ENCODE measurements at places on chromosomes 3 and 15. TPM values are rescaled to one million over a fixed set of nuclear protein-coding genes. Genes with fewer than 3 reads are reported as not detected.

DNA sequence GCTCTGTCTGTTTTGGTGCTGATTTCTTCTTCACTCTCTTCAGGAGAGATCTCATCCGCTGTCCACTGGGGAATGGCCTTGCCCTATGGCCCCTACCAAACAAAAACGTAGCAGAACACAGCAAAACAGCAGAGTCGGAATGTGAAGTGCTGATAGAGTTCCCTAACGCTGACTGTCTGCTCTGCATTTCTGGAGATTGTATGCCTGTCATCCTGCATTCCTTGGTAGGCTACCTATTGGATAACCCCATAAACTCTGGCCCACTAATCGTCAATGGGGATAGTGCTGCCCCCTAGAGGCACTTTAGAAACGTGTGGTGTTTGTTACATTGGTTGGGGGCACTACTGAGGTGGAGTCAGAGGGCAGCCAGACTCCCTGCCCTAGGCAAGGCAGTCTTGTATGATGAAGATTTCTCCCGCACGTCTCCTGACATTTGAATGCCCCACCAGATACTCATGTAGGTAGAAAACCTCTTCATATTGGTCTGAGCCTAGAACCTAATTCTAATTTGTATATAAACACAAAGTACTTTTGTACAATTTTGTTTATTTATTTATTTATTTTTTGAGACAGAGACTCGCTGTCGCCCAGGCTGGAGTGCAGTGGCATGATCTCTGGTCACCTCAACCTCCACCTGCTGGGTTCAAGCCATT is 15.6 kb upstream of the MAGEF1 start:
- peak; percentile 59 for DNase-seq

DNA sequence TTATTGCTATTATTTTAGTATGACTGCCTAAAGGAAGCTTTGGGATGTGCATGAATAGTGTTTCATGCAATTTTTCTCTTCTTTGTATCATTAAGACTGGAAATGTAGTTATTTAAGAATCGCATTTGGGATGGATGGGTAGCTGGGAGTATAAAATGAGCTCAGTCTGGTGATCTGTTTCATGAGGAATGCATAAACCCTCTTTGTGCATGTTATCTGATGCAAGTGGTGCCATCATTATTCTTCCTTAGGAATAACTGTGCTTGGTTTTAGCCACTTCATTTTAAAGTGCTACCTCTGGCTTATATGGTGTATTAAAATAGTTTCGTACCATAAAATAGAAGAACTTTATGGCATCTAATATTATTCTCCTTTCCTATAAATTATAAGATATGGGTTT is 535.6 kb downstream of the GRM7 start:
- DNase-seq = no peak

DNA sequence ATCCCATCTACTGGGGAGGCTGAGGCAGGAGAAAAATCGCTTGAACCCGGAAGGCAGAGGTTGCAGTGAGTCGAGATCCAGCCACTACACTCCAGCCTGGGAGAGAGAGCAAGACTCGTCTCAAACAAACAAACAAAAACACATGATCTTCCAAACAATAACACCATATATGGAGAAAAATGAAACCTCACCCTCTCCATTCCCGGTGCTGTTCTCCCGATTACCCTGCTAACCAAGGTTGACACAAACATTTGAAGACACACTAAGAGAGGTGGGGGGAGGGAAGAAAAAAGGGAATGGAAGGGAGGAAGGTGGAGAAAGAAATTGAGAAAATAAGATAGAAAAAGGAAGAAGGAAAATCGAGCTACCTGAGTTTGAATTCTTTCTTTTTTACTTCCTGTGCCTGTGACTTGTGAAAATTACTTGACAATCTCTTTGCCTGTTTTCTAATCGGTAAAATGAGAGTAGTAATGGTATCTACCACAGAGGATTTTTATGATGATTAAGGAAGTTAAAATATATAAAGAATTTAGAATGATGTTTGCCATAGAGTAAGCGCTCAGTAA is 1.1 kb upstream of the PLSCR2 start:
- no peak for DNase-seq

DNA sequence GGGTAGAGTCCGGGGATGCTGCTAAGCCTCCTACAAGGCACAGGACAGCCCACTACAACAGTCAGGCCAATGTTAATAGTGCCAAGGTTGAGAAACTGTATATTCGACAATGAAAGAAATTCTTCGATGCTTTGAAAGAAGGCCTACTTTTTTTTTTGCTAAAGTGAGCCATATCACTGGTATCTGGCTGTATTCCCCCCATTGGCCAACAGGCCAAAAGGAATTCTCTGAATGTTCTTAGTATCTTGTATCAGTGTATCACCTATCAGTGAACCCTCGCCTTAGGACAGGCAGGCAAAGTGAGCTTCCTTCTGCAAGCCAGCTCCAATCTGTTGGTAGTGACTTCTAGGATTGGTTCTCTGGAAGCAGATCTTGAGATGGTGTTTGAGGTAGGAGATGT is 74.2 kb downstream of the SNTN start:
- DNase-seq = no peak

DNA sequence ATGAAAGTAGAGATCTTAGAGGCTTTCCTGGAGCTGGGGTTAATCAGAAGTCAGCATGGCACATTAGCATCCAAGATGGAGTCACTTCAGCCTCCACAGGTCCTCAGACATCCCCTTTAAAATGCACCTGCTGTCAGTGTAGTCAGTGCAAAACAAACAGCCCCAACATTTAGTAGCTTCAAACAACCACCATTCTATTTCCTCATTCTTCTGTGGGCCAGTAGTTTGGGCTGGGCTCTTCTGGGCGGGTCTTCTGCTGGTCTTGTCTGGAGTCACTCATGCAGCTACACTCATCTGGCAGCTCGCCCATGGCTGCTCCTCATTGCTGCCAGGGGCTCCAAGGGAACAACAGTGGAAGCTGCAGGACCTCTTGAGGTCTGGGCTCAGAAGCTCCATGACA is 99.9 kb downstream of the TLE3 start:
- no peak for DNase-seq

DNA sequence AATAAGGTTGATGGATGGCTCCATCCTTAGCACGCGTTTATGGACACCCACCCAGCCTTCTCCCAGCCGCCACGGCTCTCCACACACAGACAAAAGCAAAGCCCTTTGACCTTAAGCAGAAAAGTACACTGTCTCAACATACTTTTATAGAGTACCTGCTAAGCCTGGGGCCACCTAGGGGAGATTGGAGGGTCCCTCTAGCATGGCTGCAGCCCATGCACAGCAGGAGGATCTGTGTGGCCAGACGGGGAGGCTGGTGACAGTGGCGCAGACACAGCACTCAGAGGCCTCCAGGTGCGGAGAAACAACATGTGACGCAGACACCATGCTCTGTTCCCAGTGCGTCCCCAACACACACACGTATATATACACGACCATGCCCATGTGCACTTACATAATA is 174.9 kb downstream of the XXYLT1 start:
- no peak for DNase-seq

DNA sequence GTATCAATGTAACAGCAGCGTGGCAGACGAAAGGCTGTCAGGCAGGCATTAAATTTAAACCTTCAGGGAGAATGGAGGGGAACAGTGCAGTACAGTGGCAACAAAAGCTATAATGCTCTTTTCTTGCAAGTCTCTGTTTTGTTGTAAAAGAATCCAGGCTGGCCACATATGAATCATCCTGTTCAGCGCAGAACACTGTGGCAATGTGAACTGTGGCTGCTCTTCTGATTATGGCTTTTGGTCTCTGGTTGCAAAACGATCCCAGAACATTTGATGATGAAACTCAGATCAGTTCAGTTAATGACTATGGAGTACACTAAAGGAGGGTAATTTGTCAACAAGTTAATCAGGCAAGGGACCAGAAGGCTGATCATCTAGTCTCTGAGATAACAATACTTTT is 219.7 kb upstream of the SGO1 start:
- no peak for DNase-seq

DNA sequence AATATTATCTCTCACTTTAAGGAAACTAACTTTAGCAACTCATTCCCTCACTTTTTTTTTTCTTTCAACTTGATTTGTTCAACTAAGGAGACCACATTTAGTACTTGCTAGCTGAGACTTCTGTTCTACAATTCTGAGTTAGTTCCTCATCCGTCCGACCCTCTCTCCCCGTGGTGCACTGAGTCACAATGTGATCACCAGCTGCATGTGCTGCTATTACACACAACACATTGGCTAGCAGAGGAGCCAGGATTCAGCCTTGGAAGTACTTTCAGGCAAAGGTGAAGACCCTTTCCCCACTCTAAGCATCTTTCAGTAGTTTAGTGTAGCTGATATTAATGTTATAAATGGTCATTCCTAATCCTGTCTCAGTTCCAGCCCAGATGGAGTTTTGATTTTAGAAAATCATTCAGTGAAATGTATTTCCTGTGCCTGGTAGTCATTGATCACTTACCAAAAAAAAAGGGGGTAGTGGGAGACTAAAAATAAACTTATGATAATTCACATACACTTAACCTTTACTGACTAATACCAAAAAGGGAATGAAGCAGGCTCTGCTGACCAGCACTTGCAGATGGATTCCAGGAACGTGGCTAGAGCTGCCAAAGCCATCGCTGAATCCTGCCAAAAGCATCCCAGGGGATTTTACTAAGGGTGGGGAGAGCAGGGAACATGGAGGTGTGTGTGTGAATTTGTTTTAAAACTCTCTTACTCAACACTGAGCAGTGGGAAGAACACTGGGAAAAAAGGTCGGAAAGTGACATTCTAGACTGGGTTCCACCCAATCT is 424.8 kb downstream of the LPP start:
- DNase-seq = no peak

- DNase-seq = no peak
Observed at GRCh38 chr15:55555089-55555488, 33.1 kb downstream of the PYGO1 start.

DNA sequence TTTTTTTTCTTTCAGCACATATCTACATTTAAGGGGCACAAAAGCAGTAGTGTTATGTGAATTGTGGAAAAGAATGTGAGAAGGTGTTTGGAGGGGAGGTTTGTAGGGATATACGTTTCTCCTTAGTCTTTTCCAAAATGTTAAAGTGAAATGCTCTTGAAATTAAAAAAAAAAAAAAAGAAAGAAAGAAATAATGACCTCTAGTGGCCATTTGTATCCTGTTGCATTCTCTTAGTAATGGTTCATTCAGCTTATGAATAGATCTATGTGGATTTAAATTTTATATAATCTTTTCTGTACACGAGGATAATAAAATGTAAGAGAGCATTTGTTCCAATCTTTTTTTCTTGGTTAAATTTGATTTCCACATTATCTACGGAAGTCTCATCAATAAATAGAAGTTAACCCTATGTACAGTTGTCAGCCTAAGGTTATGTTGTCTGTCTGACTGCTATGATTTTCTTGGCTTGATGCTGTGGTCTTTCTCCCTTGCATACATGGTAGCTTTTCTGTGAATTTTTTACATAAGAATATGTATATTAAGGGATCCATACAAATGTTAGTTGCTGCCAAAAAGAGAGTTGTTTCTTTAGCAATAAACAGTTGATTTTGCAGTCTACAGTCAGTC is 1.7 kb downstream of the P2RY13 start:
- no peak for DNase-seq

GRCh38 chr3:71857956-71858355 is 73.0 kb upstream of the PROK2 start:
- no peak for DNase-seq

DNA sequence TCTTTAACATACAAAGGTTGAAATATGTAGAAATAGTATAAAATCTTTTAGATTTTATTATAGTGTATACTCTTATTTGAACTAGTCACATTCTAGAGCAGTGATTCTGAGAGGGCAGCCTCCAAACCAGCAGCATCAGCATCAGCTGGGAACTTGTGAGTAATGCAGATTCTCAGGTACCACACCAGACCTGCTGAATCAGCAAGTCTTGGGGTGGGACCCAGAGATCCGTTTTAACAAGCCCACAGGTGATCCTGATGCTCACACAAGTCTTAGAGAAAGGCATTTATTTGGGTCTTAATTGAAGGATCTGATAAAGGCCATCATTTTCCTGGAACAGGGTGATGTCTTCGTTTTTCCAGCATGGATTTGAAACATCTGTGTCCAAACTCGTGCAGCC is 159.0 kb upstream of the NUDT16 start:
- DNase-seq = no peak

Gene AGBL1
- not detected for total RNA-seq

Gene TRANK1
- total RNA-seq = 93.1 TPM

Gene UROC1
- not detected for total RNA-seq

Gene B3GALNT1
- 3.0 TPM for total RNA-seq

Gene P2RY13
- not detected for total RNA-seq

Gene CLDN11
- not detected for total RNA-seq

Gene KNG1
- not detected for total RNA-seq

Gene SNURF
- 7.3 TPM for total RNA-seq

Gene TMEM108
- not detected for total RNA-seq

Gene TSPAN3
- total RNA-seq = 16.7 TPM
